HEK293T (cell line): ENCODE measurements at places on chromosomes 1 and 21.

- no peak for DNase-seq
Observed at GRCh38 chr1:151156515-151156819, at the start of gene TNFAIP8L2. Gene TNFAIP8L2 (plus strand): TSS chr1:151156649. CDS start chr1:151158698, 2,049 bp downstream.

GRCh38 chr1:238954865-238955264, 431.5 kb upstream of the CHRM3 start:
- no peak for DNase-seq

DNA sequence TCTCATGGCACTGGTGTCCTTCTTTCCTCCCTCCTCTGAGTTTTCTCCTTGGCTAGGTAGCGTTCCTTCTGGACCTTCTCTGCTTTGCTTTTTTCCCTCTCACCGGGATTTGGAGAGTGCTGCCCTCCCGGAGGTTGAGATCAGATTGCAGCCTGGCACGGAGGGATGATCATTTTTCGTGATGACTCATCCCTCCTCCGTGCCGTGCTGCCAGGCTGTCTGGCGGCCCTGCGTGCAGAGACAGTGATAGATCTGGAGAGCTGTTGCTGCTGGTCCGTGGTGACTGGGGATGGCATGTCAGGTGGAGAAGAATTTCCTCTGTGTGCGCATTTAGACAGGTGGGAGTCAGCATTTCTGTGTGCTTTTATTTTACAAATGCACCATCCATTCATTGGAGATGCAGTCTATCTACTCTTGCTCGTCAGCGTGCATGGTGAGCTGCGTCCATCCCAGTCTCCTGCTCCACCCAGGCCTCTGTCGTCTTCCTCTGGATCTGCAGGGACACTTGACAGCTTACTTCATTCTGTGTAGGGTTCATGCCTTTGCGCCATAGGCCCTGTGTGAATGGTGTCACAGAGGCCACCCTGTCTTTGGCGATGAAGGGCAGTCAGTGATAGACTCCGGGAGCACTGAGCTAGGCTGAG, 104.4 kb downstream of the PCBP3 start:
- no peak for DNase-seq

- DNase-seq: no peak
Observed at GRCh38 chr1:97145321-97145956, 423.9 kb downstream of the PTBP2 start.

GRCh38 chr21:26461500-26461899, 111.6 kb downstream of the CYYR1 start:
- no peak for DNase-seq

DNA sequence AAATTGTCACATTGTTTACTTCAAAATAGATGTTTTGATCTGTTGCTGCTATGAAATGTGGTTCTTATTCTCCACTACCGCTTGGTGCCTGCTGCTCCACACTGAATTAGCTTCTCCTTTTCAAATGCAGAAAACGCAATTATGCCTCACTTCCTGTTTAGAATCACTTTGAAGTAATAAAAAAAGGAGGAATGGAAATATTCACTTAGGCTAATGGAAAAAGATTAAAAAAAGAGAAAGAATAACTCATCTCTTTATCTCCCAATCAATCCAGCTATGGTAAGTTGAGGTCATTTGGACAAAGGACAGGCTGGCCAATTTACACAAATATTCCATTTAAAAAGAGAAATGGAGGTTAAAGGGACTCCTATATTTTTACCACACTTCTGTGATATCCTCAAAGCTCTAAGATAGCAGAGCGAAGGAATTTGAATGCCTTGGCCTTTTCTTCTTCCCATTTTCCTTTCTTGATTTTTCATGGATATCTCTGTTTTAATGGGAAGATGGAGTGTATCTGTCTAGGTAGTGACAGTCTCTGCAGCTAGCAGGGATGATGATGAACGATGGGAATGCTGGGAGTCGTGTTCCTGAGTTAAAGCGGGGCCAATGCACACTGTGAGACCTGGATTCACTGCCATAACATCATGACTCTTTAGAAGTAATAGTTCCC, 35.7 kb downstream of the RGS5 start:
- DNase-seq: no peak

- DNase-seq: no peak
Observed at GRCh38 chr1:199046618-199047017, 407.8 kb downstream of the PTPRC start.

- no peak for DNase-seq
Observed at GRCh38 chr1:197844651-197845050, 57.8 kb upstream of the C1orf53 start.

- DNase-seq: no peak
Observed at GRCh38 chr1:160813215-160813614, 17.2 kb downstream of the LY9 start.

DNA sequence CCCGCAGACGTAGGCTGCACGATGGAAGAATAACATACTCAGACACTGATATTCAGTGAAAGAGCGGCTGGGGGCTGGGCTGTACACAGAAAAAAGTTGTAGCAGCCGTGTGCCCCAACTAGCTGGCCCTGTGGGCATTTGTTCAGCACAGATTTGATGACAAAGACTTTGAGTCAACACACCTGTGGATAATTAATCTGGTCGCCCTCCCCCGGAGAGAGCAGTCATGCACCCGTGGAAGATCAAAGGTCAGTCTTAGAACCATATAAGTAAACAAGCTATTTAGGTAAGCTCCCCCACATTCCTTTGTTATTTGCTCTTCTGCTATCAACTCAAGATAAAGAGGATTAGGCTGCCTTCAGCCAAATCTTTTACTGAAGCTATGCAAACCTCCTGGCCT, 148.4 kb upstream of the HMCN1 start:
- no peak for DNase-seq

DNA sequence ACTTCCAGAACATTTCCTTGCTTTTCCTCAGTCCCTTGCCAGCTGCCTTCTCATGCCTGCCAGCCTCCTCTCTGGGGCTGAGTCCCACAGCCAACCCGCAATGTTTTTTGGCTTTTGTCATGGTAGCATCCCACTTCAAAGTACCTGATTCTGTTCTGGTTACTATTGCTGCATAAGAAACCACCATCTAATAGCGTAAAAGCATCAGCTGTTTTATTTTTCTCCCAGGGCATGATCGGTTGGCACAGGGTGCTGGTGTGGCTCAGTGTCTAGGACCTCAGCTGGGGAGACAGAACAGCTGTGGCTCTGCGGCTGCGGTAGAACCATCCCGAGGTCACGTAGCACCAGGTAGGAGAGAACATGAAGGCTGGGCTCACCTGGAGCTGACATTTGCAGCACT, 8.9 kb upstream of the PRMT2 start:
- DNase-seq: no peak

GRCh38 chr1:227765261-227766014, 30.2 kb downstream of the SNAP47 start:
- DNase-seq: no peak

GRCh38 chr1:32702599-32703478, at the start of gene SYNC:
Gene SYNC (minus strand): TSS chr1:32702770. CDS start chr1:32702660, 110 bp downstream.
- DNase-seq: peak; percentile 68

- no peak for DNase-seq
Observed at GRCh38 chr1:240030236-240030635, 61.4 kb upstream of the FMN2 start.

GRCh38 chr1:103859721-103860120, 110.0 kb downstream of the AMY1C start:
- no peak for DNase-seq

GRCh38 chr1:3558036-3558726, 53.1 kb downstream of the MEGF6 start:
- no peak for DNase-seq

DNA sequence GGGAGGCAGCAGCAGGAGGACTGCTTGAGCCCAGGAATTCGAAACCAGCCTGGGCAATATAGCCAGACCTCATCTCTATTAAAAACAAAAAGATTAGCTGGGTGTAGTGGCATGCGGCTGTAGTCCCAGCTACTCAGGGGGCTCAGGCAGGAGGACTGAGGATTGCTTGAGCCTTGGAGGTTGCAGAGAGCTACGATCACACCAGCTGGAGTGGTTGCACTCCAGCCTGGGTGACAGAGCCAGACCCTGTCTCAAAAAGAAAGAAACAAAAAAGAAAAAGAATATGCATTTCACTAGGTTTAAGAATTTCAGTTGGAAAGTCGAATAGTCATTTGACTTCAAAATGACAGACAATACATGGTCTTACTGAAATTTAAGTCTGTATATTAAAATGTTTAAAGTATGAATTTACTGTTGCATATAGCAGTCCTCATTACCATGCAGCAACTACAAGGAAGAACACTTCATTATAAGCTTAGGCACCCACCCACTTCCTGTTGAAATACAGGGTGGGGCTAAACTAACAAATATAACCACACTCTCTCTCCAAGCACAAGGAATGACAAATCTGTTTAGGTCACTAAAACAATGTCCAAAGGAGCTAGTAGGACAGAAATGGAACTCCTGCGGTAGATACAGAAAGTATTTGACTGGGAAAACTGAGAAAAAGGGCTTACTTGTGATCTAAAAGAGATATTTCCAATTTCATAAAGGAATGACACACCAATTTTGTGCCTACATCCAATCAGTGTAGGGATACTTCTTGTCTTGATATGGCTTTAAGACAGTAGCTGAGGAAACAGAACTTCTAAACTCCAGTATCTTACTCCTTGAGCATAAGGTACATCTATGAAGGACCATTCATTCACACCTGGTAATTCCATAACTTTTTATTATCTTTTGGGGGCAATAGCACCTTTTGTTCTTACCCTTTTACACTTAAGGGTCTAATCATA, 44.1 kb downstream of the GPR3 start:
- DNase-seq: no peak

DNA sequence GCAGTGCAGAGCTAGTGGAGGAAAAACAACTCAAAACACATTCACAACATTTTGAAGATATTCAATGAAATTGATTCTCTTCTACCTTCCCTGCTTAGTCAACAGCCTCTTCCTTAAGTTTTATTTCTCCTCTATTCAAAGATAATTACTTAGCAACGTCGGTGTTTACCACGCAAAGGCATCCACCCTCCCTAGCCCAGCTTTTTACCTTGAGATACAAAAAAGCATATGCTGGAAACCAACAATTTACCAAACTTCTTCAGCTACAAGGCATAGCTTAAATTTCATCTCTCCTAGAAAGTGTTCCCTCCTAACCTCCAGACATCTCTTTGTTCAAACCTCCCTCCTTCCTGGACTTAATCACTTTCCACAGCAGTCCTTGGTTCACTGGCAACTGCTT, 102.8 kb upstream of the SOD1 start:
- DNase-seq: no peak

DNA sequence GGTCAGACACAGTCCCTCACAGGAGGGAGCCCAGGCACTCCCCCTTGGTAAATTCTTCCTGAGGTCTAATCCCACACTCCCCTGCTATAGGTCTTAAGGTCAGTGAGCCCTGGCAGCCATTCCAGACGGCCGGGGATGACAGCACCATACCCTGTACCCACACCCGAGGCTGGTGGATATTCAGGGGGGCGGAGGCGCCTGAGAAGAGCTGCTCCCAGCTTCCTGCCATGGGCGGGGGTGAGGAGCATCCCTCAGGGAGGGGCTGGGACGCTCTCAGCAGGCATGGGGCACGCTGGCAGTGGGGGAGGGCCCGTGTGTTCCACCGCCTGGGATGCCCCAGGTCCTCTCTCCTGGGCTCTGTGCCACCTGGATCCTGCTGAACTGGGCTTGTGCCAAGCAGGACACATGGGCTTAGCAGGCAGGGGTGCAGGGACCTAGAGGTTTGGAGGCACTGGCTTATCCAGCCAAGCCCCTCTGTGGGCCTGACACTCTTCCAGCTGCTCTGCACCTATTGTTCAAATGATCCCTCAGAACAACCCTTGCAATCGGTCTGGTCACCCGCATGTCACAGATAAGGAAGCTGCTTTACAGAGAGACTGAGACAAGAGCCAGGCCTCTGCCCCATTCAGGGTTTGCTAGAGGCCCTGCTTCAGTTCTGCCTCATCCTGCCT, 5.7 kb upstream of the ADGRB2 start:
- DNase-seq: no peak

GRCh38 chr1:13664451-13664850, 35.5 kb upstream of the PRDM2 start:
- no peak for DNase-seq

GRCh38 chr1:5576673-5577065, 415.6 kb downstream of the NPHP4 start:
- DNase-seq: no peak

GRCh38 chr1:187948170-187948794, 1119.5 kb downstream of the PLA2G4A start:
- no peak for DNase-seq

DNA sequence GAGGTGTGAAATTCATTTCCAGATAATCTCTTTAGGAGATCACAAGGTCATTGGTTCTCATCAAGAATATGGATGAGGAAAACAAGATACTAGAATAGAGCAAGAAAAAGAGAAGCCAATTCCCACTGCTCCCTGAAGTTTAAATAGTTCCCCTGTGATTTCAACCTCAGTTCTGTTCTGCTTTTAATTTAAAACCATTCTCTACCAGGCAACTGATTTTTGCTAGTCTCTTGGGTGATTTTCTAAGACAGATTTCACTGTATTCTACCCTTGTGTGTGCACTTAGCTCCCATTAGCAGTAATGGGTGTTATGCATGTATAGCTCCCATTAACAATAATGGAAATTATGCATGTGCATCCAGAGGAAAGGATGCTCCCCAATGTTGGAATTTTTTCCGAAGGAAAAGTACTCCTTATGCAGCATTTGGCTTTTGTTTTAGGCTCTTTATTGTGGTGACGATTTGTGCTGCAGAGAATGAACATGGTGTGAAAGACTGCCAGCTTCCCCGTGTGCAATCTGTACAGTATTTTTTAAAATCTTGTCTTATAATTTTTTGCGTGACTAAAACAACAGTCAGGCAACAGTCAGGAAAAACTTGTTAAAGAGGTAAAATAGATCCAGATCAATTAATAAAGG, 144.0 kb upstream of the ZRANB2 start:
- no peak for DNase-seq

- no peak for DNase-seq
Observed at GRCh38 chr1:23593042-23593521, 33.8 kb upstream of the ID3 start.

GRCh38 chr1:34188985-34189384, 12.3 kb downstream of the C1orf94 start:
- no peak for DNase-seq

GRCh38 chr1:27469334-27469733, 20.6 kb downstream of the WASF2 start:
- DNase-seq: no peak

DNA sequence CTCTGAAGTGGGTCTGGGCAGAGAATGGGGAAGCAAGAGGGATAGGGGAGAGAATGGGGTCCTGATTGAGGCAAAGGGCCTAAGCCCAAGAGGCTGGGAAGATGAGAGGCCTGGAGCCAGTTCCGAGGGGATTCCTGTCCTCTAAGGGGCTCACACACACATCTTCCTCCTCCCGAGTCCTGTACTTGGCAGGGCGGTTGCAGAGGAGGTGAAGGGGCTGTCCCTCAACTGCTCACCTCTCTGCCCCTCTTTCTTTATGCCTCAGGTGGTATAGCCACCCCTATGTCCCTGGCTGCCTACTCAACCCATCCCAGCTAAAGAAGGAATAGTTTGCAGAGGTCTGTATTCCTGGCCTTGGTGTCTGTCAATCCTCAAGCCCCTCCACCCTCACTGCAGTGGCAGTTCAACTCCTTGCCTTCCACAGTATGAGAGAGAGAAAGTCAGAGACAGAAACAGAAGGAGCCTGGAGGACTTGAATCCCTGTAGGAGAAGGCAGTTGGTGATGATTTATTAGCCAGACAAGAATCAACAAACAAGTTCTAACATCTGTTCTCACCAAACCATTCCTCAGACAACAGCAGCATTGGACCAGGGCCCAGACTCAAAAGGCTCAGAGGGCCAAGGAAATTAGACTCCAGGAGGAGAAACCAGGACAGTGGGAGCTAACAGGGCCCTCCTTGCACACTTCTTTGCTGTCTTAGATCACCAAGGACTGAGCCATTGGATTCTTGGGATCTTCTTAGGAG, 10.7 kb downstream of the SH2D2A start:
- no peak for DNase-seq
